Naive thymus-derived CD8-positive, alpha-beta T cell (primary cell): ENCODE measurements at places on chromosomes 3 and 15.

- no peak for DNase-seq
Observed at GRCh38 chr3:33152363-33153360, 38.8 kb downstream of the CRTAP start.

DNA sequence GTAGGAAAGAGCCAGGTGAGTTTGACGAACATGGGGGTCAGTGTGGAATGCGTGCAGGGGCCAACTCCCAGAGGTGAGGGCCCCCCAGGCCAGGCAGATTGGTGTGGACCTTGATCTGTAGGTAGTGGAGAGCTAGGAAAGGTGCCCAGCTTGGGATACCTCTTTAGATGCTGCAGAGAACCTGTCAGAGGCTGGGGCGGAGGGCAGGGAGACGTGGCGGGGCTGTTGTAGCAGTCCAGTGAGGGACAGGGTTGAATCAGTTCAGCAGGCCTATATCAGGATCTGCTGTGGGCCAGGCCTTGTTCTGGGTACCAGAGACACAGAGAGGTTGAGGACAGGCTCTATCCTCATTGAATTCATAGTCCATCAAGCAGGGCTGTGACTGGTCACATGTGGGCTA, 8.6 kb downstream of the SNX33 start:
- DNase-seq: no peak

- no peak for DNase-seq
Observed at GRCh38 chr3:58013973-58014649, 5.9 kb downstream of the FLNB start.

GRCh38 chr3:167497903-167498302, 24.1 kb upstream of the SERPINI2 start:
- no peak for DNase-seq

- no peak for DNase-seq
Observed at GRCh38 chr3:196193736-196194541, 17.3 kb downstream of the ZDHHC19 start.

GRCh38 chr3:72664184-72664975, 183.9 kb downstream of the SHQ1 start:
- no peak for DNase-seq

- no peak for DNase-seq
Observed at GRCh38 chr3:143302638-143303171, 183.1 kb downstream of the CHST2 start.

DNA sequence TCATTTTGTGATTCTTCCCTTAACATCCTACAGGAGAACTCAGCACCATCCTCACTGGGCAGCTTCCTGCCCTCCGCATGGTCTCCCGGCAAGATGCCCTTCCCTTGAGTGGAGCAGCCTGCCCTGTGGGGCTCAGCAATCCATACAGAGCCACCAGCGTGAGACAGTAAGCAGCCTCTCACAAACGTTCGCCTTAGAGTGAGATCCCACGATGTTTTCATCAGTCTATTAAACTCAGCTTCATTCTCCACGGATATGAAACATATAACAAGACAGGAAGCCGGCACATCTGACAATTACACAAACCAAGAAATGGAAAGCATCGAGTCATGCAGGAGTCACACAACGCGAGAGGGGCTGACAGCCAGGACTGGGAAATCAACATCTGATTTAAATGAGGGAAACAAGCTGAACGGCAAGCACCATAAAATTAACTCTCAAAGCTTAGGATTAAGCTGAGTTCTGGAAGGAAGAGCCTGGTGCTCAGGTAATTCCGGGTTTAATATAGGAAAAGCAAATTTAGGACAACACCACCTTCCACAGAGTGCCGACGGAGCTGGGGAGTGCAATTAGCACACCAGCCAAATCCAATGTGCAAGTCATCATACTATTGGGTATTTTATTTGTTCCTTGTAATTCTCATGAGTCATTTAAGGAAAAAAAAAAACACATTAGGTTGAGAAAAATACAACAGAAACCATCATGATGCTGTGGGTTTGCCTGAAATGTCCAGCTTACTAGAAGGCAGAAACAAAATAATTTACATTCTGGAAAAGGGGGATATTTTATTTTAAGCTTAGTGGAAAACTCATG, 272.0 kb downstream of the OCA2 start:
- DNase-seq: no peak

- DNase-seq: no peak
Observed at GRCh38 chr15:63595688-63596087, 1.5 kb upstream of the FBXL22 start.

DNA sequence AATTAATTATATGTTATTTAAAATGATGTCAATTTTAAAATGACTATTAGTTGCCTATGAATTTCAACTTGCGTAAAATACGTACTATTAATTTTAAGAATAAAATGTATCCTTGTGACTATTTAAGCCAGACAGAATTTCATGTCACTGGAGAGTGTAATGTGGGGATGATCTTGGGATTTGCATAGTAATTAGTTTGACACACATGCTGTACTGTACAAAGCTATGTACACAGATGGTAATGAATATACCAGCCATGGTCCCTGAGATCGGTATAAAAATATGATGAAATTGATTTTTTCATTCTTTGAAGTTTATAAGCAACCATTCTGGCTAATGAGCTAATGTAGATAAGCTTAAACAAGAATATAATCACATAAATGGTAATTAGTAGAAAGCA, 134.4 kb upstream of the ROBO1 start:
- no peak for DNase-seq

- peak; percentile 65 for DNase-seq
Observed at GRCh38 chr3:37974121-37975083, 16.2 kb upstream of the VILL start.

DNA sequence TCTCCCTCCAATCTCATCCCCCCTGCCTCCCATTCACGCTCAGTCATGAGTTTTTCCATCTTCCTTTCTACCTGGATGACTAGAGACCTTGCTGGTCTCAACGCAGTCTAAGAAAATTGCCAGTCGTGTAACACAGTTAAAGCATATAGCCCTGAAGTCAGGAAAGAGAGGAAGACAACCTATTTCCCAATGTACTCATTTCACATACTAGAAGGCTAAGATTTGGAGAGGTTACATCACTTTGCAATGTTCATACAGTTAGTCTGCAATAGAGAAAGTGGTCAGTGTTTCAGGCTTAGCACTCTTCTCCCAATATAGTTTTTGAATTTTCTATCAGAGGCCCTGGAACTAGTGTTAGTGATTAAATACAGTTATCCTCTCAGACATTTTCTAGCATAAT, 278.6 kb downstream of the EDEM1 start:
- DNase-seq: no peak

DNA sequence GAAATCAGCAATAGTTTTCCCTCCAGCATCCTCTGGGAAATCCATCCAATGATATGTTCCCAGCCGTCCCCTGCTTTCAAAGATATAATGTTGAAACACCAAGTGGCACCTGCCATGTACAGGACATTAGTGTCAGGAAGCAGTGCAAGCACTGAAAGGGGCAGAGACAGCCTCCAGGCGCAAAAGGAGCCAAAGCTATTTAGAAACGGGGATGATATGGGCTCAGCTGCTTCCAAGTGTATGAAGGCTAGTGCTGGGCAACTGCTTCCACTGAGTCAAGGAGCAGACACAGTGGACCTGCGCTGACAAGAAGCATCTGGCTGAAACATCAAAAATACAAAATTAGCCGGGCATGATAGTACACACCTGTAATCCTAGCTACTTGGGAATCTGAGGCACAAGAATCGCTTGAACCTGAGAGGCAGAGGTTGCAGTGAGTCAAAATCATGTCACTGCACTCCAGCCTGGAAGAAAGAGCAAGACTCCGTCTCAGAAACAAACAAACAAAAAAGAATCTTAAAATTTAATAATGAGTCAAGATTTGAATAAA, 119.7 kb downstream of the AQP9 start:
- DNase-seq: no peak

DNA sequence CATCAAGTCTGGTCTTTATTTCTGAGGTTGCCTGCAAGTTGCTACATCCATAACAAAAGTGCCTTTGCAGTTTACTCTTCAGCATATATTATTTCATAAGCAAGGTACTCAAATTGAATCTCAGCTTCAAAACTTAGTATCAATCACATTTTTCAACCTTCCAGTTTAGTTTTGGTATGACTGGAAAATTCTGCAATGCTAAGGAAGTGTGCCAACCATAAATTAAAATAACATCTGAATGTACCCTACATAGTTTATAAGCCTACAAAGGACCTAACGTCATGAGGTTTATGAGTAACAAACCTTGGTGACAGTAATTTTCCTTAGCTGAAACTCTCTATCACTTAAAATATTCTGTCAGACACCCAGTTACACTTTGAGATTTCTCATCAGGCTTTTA, 62.8 kb downstream of the THBS1 start:
- DNase-seq: no peak

GRCh38 chr3:53850895-53851294, 4.5 kb downstream of the IL17RB start:
- DNase-seq: no peak

DNA sequence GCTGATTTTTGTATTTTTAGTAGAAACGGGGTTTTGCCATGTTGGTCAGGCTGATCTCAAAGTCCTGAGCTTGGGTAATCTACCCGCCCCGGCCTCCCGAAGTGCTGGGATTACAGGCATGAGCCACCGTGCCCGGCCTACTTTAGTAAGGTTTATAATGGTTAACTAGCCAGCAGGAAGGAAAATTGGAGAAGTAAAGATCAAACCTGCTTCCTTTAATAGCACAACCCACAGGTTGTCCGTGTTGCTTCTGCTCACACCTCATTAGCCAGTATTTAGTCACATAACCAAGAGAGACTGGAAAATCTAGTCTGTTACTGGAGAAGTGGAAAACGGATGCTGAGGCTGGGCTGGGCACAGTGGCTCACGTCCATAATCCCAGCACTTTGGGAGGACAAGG, 51.9 kb upstream of the TBL1XR1 start:
- DNase-seq: no peak

DNA sequence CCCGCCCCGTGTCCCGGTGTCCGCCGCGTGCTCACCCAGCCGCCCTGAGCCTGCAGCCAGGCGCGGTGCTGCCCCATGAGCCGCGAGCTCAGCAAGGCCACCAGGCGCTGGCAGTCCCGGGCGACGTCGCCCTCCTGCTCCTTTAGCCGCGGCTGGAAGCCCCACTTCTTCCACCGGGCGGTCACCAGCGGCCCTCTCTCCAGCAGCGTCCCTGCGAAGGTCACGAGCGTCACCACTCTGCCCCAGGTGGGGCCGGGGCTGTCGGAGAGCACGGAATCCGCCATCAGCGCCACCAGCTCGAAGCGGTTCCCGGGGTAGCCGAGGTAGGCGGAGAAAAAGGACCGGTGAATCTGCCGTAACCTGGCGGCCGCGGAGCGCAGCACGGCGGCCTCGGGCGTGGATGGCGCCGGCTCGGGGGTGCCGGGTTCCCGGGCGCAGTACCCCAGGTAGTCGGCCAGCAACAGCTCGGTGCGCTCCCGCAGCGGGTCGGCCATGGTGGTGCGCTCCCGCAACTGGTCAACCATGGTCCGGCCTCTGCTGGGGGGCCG, 298 bp downstream of the BCL2L10 start:
- peak; percentile 23 for DNase-seq
